ENCODE measurements at places on chromosomes 2 and 18.
A peak's percentile ranks its signal among the peaks of the same experiment; 100 is the strongest.

GRCh38 chr2:147137711-147138110, 707.1 kb upstream of the ACVR2A start:
- DNase-seq: no peak

- no peak for DNase-seq
These were observed 32.4 kb upstream of the RBBP8 start for GRCh38 chr18:22900558-22901238.

GRCh38 chr2:226796840-226797288, 2.8 kb downstream of the IRS1 start:
- no peak for DNase-seq

DNA sequence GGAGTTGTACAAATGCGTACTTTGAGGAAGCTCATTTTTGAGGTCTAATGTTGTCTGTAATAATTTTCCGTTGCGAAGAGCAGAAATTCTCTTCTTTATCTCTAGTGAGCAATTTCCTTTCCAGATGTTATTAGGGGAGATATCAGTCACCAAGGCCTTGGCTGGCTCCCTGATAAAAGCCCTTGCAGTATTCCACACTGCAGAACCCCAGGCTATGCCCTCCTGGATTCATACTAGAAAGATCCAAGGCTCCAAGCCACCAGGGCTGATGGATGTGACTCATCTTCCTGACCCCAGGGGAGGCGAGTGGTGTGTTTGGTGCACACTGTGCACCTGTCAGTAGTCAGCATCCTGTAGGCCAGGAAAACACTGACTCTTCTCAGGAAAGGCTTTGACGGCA, 34.7 kb downstream of the INO80C start:
- no peak for DNase-seq

GRCh38 chr2:18067588-18068384, 189.3 kb downstream of the KCNS3 start:
- DNase-seq: no peak

- DNase-seq: no peak
These were observed 786 bp upstream of the TMEM200C start for GRCh38 chr18:5895876-5896740.

GRCh38 chr18:46040747-46041104, 31.3 kb downstream of the PSTPIP2 start:
- DNase-seq: no peak

DNA sequence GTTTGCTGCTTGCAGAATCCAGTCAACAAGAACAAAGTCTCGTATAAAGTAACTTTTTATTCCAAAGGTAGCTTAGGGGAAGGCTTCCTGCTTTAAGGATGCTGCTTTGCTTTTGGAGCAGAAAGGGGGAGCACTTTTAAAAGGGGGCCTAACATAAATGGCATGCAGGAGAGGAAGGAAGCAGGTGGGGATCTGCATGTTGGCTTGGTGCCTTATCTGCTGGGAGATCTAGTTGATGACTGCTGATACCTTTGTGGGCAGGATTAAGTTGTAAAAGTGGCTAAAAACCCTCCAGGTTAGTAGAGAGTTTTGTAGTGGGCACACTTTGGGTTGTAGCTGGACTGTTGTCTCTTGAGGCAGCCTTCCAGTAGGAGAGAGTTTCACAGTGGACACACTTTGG, 22.5 kb downstream of the UBR3 start:
- DNase-seq: no peak

- no peak for DNase-seq
These were observed 88.9 kb upstream of the SIX3 start for GRCh38 chr2:44852594-44852993.

DNA sequence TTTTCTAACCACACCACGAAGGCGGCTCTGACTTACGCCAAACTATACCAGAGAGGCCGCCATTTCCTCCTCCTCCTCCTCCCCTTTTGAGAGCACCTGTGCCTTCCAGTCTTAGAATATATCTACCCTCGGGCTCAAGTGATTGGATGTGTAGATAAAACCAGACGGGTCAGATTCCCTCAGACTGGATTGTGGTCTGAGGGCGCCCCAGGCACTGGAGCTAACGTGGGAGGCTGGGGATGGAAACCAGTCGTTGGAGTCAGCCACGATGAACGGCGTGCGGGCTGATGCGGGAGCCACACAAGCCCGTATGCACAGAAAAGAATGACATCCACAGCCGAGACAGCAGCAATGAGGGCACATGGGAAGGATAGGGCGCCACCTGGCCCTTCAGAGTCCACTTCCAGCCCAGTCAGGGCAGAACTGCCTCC, 12.3 kb upstream of the ODC1 start:
- DNase-seq: no peak

DNA sequence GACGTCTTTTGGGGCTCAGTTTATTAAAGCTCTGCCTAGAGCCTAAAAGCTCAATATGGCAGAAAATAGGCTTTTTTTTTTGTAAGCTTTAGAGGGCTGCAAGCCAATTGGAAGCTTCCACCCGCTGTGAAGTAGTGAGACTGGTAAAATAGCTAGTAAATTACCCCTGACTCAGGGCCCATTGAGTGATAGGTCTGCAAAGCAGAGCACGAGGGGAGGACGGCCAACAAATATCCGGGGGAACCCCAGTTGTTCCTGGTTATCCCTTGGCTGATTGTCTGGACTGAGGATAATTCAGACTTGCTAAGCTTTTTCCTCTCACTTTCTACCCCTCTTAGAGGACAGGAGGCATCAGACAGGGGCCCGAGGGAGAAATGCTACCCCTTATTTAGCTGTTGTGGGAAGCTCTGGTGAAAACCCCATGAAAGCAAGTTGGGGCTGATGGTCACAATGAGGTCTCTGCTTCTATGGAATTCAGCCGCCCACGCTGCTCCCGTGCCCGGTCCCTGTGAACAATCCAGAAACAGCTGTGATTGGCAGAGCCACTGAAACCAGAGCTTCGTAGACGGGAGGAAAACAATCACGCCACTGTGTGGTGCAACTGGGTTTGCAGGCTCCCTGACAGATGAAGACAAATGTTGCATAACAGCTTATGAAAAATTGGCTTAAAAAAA, 141.9 kb upstream of the LGALSL start:
- no peak for DNase-seq

- no peak for DNase-seq
These were observed 446.6 kb downstream of the DSC3 start for GRCh38 chr18:30595942-30596341.

GRCh38 chr2:223214394-223215253, 162.6 kb downstream of the KCNE4 start:
- no peak for DNase-seq

DNA sequence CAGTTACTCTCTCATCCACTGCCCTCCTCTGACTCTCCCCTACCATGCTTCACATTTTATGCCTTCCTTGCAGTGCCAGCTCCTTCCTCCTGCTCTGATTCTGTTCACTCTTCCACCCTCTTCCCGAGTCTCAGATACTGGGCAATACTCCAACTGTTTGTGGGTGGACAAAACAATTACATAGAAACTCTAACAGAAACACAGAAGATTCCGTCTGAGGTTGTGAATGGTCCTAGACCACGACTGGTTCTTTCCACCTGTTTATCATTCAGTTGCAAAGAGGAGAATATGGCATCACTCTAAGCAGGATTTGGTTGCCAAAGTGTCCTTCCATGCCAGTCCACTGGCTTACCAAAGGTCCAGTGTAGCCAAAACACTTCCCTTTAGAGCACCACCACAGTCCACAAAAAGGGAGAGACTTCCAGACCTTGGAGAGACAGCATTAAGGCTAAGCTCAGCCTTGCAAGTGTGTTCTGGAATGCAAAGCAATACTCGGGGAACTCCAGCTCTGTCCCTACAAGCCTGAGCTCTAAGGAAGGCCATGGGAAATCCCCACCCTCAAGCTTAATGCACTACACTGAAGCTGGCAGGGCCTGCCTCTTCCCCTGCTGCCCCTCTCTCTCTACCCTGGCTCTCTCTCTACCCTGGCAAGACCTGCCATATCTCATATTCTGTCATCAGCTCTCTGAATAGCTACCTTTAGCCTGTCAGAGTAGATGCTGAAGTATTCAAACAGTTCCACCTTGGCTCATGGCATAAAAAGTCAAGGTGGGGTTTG, 33.6 kb upstream of the RND3 start:
- no peak for DNase-seq

- DNase-seq: no peak
These were observed 66.2 kb downstream of the SP3 start for GRCh38 chr2:173898996-173899395.

DNA sequence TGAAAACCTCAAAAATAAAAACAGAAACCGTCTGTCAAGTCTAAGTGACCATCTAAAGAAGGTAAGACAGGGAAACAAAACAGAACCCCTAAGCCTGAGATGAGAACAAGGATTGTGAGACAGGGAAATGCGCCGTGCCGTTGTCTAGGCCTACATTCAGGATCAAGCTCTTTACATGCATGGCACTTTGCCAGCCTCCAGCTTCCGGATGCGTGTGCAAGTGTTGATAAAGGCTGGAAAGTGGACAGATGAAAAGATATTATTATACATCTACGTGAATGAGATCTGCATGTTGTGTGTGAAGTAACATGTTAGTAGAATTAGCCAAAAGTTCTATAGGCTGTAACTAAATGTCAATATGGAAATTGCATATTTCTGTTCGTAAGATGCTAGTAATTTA, 28.6 kb upstream of the TMEM87B start:
- no peak for DNase-seq

DNA sequence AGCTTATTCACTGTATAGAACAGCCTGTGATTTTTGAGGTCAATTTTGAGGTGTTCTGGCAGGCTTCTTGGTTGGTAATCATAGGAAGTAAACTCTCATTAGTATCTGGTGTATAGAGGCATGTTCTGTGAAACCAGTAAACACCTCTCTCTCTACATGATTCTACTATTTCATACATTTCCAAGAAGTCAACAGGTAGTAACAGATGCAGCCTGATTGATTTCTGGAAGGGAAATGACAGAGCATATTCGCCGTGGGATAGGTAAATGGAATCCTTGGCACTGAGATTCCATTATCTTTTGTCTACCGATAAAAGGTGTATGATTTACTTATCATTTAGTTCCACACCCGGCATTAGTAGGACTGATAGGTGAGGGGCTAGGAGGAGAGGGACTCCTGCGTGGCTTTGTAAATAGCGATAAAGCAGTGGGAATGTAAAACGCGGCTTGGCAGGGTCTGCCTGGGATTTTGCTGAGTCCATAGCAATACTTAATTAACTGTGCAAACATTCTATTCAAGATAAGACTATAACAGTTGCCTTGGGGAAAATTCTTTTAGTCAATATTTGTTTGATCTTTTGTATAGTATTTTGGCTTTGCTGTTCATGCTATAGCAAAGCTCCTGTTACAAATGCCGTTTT, 32.3 kb downstream of the LYPD6B start:
- DNase-seq: no peak

DNA sequence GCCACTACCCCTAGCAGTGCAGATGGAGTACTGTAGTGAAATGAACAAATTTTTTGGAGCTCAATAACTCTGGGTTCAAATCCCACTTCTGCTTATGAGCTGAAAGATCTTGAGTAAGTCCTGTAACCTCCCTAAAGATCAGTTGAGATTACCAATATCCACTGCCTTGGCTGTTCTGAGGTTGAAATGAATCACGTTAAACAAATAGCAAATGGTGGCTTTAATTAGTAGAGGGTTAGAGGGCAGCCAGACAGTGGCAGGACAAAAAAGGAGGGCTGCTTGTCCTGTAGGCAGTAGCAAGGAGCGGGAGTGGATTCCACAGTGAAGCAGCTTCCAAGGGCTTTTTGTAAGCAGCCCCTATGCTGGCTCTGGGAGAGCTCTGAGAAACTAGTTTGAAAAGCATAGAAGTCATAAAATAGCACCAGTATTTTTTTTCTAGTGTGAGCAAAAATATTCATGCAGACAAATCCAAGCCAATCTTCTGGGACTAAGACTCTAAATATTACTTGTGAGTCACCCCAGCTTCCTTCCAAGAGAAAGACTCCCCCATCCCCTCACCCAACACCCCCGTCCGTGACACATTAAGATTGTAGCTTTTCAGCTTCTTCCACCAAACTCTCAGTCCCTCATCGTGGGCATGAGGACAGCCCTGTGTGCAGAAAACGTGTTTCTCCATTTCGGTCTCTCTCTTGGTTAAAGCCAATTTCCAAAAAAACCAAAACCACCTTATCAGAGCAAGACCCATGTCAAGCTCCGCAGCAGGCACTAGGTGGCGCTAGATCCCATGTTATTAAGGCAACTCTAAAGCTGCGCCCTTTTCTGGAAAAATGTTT, 123.5 kb upstream of the LGALSL start:
- peak; percentile 67 for DNase-seq

DNA sequence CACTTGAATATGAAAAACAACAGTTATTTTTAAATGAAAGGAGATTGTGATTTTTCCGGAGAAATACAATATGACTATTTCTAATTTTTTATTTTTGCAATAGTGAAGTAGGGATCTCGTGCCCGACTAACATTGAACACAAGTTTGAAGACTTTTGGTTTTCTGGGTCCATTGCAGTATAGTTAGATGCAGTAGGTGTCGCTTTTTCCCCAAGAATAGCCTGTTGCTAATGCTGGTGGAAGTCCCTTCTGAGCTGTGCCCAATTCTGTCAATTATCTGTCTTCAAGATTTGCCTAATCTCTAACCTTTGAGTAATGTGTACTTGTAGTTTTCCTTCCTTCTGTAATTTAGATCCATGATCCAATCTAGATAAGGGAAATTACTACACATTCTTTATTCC, 36.5 kb downstream of the SEMA4F start:
- DNase-seq: no peak

DNA sequence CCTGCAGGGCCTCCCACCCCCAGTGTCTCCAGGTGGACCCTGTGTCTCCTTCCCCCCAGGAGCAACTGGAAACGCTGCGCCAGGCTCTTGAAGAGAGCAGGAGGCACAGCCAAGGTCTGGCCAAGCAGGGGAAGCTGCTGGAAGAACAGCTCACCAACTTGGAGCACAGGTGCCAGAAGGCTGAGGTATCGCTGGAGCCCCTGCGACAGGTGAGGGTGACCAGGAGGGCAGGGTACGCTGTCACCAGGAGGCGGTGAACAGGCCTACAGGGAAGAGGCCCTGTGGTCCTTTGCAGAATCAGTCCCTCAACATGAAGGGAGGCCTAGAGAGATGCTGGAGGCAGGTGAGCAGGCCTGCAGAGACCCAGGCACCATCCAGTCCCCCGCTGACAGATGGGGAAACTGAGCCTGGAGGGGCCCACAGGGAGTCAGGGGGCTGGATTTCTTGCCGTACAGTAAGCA, 15.6 kb upstream of the SNED1 start:
- no peak for DNase-seq

DNA sequence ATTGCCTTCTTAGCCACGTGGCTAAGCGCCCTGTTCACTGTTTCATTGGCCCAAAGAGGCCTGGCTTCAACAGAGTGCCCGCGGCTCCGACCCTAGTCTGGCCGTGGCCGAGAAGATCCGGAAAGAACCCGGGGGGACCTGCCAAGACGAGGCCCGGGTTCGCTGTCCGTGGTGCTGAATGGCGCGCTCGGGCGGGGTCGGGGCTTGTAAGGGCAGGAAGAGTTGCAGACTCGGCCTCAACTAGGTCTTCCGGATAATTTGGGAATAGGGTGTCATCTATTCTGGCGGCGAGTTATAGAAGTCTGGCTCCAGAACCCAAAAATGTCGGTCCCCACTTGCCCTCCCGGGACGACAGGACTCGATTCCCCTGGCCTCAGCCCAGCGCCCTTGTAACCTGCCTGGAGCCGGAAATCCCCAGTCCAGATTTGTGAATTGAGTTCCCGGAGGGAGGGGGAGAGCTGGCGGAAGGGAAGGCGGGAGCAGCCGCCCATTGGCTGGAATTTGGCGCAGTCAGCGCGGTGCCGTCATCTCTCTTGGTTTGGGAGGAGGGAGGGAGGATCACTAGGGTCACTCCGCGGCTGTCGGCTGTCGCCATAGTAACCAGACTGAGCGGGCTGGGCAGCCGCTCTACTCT, 3.5 kb downstream of the CDK5R2 start:
- DNase-seq: peak; percentile 21

- no peak for DNase-seq
These were observed 2.7 kb downstream of the VSNL1 start for GRCh38 chr2:17543131-17543660.

All from stimulated activated CD8-positive, alpha-beta memory T cell treated with anti-CD3 and anti-CD28 coated beads, Interleukin-2, amount 100 ng/mL, for 1 hour (primary cell).